Globus pallidus (tissue), 1 donor: ENCODE measurements at places on chromosomes 2 and 18.

DNA sequence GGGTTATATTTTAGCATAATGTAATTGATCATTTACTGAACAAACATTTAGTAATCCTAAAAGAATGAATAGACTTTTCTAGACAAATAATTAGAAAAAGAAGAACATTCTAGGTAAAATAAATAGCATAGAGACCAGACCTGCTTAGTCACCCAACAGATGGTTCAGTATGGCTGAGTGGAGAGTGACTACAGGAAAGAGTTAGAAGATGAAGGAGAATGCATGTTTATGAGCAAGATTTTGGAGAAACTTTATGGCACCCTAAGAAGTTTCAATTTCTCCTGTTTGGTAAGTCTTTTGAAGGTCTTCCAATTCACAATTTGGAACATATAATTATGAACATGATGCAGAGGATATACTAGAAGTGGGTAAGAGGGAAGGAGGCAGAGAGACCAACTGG lies 32.9 kb downstream of the FAP start:
- DNase-seq, result no peak

- no peak for DNase-seq
Measured at GRCh38 chr2:46564811-46565241, 85.5 kb downstream of the TMEM247 start.

DNA sequence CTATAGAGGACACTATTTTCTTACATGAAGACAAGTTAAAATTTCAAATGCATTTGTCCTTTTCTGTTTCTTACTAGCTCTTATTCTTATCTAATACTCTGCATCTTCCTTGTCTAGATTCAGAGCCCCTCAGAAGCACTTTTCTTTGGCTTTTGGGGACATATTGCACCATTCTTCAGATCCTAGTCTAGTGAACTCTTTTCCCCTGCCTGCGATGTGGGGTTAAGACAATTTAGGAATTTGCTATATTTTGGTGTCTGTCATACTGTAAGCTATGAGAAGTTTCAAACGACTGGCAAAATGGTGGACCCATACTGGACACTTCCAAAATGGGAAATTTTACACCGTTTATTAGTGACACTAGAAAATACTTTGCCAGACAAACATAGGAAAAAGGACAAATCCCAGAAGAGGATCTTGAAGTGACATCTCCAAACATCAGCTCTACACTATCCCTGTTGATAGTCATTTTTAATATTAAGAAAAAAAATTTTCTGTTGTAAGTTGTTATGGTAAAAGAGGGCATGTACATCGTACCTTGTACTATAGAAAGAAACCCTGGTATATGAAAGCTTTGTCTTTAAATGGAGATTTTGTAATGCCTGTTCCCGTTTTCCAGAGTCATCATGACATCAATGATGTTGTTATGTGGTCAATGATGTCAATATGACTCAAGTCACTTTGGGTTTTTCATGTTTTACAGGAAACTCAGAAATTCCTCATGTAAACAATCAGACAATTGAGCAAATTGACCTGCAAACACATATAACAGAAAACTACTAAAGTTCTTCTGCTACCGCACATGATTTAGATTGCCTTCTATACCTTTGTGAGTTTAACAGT lies 4.4 kb upstream of the KYNU start:
- DNase-seq, result no peak

DNA sequence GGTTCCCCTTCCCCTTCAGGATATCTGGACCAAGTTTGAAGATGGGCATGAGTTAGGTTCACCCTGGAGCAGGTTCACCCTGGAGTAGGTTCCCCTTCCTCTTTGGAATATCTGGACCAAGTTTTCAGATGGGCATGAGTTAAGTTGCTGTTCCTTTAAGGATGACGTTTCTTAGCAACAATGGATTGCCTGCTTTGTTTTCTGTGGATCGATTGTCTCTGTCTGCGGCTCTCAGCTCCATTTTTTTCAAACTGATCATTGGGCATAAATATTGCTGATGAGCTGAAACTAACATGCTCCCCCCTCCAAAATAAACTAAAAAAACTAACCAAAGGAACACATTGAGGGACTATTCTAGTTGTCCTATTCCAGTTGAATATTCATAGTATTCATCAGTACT lies 149.5 kb downstream of the SPP2 start:
- no peak for DNase-seq

DNA sequence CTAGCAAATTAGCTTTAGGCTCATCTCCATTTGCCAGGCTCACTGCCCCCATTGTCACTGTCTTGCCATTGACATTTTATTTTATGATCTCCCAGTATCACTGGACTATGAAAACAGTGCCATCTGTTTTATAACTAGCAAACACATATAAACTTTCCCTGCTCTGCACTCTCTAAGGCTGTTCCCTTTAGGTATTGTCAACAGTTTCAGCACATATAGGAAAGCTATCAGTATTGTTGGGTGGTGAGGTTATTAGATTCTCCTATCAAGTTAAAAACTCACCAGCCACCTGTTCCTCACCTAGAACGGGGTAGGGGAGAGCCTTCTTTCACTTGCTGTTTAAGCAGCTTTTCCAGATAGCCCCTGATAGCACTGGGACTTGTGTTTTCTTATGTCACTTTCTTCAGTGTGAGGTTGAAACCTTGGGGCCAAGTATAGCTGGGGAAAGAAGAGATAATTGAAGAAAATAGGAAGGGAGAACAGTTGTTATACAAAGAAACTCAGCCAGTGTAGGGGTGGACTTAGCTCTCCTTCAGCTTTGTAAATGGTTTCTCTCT lies 32.5 kb downstream of the CFLAR start:
- DNase-seq, result no peak
